NCI-H524 (cell line): ENCODE measurements at places on chromosomes 1 and 21.
A peak's percentile ranks its signal among the peaks of the same experiment; 100 is the strongest.

- DNase-seq, result no peak
These were observed 150.1 kb upstream of the SOD1 start for GRCh38 chr21:31509194-31510017.

- DNase-seq, result no peak
These were observed 20.0 kb downstream of the UBASH3A start for GRCh38 chr21:42423685-42424084.

GRCh38 chr1:41461790-41462679, 22.4 kb downstream of the EDN2 start:
- DNase-seq, result no peak

GRCh38 chr1:20479840-20480239, 6.2 kb downstream of the CAMK2N1 start:
- DNase-seq, result no peak

DNA sequence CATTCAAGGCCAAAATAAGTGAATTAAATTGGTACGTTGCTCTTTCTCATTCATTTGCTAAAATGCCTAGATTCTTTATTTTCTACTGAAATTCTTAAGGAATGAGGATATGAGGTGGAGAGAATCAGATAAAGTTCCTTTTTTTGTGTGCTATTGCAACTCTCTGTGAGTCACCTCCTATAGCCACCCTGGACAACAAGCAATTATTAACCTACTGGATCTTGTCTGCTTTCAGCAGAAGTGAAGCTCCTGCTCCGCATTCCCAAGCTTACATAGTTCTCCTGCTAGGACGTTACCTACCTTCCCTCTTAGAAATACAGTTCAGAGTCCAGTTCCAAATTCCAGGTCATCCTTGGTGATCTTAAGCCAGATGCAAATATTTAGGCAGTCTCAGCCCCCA, 4.8 kb upstream of the KCNJ6 start:
- DNase-seq, result no peak

DNA sequence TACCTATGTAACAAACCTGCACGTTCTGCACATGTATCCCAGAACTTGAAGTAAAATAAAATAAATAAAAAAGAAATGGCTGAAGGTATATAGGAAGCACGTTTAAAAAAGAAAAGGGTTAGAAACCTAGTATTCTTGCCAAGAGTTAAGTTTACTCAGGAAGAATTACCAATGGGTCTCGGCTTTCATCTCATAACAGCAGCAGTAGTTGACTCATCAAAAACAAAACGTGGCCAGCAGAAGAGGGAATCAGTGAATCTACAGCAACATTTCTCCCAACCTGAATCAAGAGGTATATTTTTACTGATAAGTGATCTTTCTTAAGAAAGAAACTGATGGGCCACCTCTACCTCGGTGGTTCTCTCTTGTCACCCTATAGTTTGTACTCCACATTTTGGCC, 340.3 kb downstream of the BRINP2 start:
- DNase-seq, result no peak

GRCh38 chr1:240441669-240442068, 170.3 kb downstream of the GREM2 start:
- DNase-seq, result no peak

- DNase-seq, result no peak
These were observed 269.2 kb upstream of the NRIP1 start for GRCh38 chr21:15333951-15334350.

DNA sequence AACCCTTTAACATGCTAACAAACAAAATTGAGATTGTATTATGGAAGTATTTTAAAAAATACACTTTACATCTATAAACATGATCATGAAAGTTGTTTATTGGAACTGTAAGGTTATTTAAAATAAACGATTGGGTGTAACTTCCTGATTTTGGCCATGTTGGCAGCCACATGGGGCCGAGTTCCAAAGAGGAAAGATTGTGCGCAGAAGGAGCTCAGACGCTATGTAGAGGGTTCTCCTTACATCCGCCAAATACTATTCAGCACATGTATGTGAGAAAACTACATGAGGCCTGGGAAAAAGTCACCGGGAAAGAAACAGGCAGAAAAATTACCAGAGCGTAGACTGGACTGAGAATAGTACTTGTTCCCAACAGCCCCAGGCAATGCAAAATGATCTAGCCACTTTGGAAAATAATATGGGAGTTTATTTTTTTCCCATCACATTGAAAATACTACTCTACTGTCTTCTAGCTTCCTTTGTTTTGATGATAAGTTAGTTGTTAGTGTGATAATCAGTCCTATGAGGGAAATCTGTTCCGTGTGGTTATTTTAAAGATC, 35.7 kb upstream of the B3GALT2 start:
- no peak for DNase-seq

DNA sequence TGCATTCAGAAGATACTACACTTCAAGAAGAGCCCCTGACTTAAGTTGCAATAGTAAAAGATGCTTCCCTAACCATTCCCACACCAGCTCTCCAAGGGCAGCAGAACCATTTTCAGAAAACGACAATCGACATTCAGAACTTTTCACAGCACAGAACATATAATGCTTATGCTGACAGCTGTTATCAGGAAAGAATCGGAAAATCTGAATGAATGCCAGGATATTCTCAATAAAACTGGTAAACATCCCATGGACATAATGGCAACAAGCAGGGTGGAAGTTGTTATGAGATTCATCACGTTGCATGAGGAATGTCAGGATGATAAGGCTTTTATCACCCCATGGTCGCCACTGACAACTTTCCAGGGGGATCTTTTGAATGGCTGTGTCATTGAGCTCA, 246.6 kb upstream of the CHRM3 start:
- DNase-seq, result no peak

- DNase-seq, result no peak
These were observed 540 bp downstream of the ARHGEF2 start for GRCh38 chr1:155977690-155978324.

DNA sequence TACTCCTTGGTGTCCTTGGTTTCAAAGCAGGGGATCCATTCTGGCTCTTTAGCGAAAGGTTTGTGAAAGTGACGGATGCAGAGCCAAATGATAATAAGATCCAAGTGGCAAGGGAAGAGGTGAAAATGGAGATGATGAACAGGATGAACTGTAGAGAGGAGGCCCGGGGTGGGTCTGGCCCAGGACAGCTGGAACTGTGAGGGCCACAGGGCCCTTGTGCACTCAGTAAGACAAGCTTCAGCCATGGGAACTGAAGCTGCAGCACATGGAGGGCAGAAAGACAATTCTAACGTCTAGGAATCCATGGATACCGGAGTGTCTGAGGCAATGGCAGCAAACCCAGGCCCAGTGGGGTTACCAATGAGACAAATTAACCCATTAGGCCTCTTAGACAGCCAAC, 4.8 kb downstream of the KCNA2 start:
- no peak for DNase-seq

DNA sequence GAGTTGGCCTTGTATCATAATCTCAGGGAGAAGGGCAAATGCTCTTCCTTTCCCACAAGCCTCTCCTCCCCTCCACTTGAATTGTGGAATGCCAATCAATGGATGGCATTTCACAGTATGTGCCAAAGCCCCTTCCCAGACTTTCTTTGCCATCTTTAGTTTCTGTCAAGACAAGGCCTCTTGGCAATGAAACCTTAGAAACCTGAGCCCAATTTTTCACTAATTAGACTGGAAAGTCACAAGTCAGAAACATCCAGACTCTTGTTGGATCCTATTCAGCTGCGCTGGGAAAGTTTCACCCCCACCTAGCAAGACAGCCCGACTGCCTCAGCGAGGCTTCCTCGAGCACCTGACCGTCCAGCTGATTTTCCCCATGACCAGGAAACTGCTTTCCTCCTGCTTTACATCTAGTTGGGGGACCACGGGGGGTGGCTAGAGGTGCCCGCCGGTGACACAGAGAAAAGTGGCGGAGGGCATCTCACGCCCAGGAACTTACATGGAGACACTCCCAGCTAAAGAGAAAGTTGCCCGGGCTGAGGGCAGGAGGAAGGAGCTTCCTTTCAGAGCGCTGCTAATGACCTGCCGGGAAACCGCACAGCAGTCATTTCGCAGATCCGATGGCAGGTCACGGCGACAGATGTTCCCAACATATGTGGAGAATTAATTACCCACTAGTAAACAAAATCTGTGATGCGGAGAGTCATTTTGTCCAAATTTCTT, 302.6 kb upstream of the RRP15 start:
- DNase-seq, result peak; percentile 92

- no peak for DNase-seq
These were observed 7.9 kb upstream of the RPS6KA1 start for GRCh38 chr1:26521669-26522030.

- no peak for DNase-seq
These were observed 29.3 kb downstream of the CRYZ start for GRCh38 chr1:74703386-74704182.

DNA sequence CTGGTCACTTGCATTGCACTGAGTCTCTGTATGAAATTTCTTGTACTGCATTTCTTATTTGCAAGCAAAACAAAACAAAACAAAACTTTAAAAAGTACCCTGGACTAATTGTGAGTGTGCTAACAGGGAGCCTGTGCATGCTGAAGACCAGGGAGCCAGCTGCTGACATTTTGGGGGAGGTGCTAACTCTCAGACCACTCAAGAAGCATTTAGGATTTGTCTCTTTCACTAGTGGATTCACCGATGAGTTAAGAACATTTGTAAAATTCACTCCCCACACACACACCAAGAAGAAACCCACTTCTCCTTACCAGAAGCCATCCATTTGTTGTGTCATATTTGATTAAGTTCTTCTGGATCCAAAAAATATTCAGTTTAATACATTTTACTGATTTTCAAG, 95.7 kb upstream of the C1orf105 start:
- DNase-seq, result peak; percentile 3

GRCh38 chr1:9213956-9214355, 20.6 kb upstream of the H6PD start:
- DNase-seq, result no peak
